ENCODE measurements at places on chromosomes 5 and 9. TPM values are rescaled to one million over a fixed set of nuclear protein-coding genes. Genes with fewer than 3 reads are reported as not detected.

DNA sequence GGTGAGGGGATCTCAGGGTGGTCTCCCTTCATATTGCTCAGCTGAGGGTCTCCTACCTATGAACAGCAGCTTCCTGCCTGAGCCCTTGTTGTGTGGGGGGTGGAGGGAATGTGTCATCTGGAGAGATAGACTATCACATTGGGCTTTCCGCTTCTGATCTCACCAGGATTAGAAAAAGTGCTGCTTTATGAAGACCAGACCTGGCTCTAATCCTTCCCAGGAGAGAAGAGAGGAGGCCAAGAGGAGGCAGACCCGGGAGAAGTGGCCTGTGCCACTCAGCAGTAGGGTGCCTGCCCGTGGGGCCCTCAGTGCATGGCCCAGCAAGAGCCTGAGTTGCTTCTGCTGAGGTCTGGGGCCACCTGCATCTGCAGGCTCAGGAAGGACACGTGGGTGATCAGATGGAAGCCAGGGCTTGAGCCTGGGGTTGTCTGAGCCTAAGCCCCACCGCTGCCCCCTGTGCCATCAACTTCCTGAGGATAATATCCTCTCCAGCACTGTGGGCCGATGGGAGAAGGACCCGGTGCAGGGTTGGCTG lies 22.1 kb upstream of the COL5A1 start:
- H3K4me1 ChIP-seq: no peaks in the 10 kb centered on the region
- DNase-seq: peak; percentile 15
- H3K27ac ChIP-seq: no peak overlapping the region
- no peaks in the 10 kb centered on the region for H3K36me3 ChIP-seq

PRRX2 gene
- not detected for total RNA-seq

DNA sequence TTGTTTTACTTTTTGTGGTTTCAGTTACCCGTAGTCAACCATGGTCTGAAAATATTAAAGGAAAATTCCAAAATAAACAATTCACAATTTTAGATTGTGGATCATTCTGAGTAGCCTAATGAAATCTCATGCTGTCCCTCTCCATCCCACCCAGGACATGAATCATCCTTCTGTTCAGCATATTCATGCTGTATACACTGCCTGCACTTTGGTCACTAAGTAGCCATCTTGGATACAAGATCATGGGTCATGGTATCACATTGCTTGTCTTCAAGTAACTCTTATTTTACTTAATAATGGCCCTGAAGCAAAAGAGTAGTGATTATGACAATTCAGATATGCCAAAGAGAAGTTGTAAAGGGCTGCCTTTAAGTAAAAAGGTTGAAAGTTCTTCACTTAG lies 536.5 kb upstream of the ACO1 start:
- no peaks in the 10 kb centered on the region for H3K36me3 ChIP-seq
- no peak overlapping the region for H3K4me3 ChIP-seq
- no peak for DNase-seq
- no peak overlapping the region for H3K27ac ChIP-seq

GRCh38 chr5:95369782-95370181 lies 21.4 kb upstream of the FAM81B start:
- H3K27ac ChIP-seq: no peak overlapping the region
- H3K36me3 ChIP-seq: no peaks in the 10 kb centered on the region
- H3K27me3 ChIP-seq: no peaks in the 10 kb centered on the region
- H3K4me3 ChIP-seq: no peak overlapping the region
- no peak for DNase-seq

STPG3 gene
- not detected for total RNA-seq

SOX30 gene
- total RNA-seq: not detected

DNA sequence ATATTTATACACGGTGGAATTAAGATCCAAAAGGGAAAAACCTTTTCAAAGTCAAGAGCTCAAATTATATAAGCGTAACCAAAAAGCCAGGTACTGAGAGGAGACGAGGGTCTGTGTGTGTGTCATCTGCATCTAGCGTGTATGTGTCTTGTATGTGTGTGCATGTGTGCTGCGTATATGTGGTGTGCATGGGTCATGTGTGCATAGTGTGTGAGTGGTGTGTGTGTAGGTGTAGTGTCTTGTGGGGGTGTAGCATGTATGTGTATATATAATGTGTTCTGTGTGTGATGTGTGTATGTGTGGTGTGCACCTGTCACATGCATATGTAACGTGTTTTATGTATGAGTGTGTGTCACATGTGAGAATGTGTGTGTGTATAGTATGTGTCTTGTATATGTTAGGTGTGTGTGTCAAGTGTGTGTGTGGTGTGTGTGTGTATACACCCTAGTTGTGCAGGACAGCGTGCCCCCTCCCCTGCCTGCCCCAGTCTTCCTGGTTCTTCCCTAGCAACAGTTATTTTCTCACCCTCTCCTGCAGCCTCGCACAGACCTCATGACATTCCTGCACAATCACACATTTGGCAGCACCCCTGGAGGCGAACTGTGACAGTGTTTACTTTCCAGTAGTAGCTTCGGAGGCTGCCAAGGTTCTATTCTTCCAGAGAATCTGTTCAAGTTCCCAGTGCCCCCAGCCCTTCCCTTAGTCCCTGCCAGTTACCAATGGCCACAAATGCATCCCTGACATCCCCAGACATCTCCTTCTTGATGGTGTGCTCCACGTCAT lies 27.1 kb upstream of the TNIP1 start:
- H3K4me3 ChIP-seq: no peak overlapping the region
- DNase-seq: no peak
- H3K4me1 ChIP-seq: peaks cover 50% of the 10 kb centered on the region
- H3K27ac ChIP-seq: peak overlapping the region; percentile 51
- peaks cover 4% of the 10 kb centered on the region for H3K36me3 ChIP-seq

DNA sequence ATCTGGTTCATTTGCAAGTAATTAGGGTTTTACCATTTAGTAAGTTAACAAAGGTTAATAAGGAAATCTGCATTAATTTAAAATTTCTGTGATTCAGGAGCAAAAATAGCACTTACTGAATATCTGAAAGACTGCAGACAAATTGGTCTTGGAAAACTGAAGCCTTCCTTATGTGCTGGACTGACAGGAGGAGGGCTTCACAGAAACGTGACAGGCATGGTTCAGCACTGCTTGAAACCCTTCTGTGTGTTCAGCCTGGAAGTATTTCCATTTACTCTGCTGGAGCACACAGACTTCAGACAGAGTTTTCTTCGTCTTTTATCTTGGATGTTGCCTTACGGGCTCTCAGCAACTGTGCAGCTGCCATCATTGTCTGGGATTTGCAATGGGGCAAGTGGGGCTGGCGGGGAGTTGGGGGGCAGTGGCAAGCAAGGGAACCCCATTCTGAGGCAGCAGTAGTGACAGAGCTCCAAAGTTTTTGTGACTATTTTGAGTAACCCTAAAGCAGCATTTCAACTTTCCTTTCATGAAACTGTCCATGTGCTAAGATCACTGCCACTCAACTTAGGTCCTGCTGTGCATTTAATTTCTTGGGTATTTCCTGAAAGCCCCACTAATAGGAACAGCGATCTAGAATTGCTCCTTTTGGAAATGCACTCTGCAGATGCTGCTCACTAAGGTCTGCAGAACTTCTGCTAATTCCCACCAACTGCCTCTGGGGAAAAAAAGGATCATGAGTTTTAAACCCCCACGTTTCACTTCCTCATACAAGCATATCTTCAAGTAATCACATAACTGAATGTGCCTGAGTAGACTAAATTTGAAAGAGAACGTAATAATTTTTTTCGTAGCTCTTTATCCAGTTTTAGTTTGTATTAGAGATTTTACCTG lies 56.6 kb downstream of the KCNN2 start:
- no peak overlapping the region for H3K4me3 ChIP-seq
- DNase-seq: no peak
- no peaks in the 10 kb centered on the region for H3K36me3 ChIP-seq
- H3K27ac ChIP-seq: no peak overlapping the region
- no peaks in the 10 kb centered on the region for H3K4me1 ChIP-seq

DNA sequence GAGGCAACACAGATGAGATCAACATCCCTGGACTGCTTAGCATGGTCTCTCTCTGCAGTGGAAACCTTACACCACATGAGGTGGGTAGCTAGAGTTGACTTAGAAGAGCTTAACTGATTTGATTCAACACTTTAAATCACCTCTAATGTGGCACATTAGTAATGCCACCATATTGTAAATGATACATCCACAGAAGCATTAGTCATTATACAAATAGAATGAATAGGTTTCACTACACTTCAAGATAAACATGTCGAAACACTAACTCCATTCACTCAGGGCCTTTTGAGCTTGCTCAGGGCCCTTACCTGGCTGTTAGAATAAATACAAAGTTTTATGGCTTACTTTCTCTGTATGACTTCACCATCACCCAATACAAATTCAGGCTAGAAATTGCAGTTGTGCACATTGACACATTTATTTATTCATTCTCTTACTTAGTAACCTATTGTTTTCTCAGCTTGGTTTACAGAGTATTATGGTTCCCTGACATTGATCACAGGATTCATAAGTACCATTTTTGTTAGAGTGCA lies 9.3 kb upstream of the SMAD5 start:
- H3K4me3 ChIP-seq: no peak overlapping the region
- no peak for DNase-seq
- H3K27ac ChIP-seq: no peak overlapping the region
- no peaks in the 10 kb centered on the region for H3K4me1 ChIP-seq
- no peaks in the 10 kb centered on the region for H3K36me3 ChIP-seq
- no peaks in the 10 kb centered on the region for H3K27me3 ChIP-seq

ZNF79 gene
- 47.9 TPM for total RNA-seq

- no peaks in the 10 kb centered on the region for H3K27me3 ChIP-seq
- peak overlapping the region; percentile 77 for H3K4me3 ChIP-seq
- peak overlapping the region; percentile 89 for H3K27ac ChIP-seq
These were observed 625 bp upstream of the UBLCP1 start for GRCh38 chr5:159262472-159262858.

- H3K27me3 ChIP-seq: no peaks in the 10 kb centered on the region
- H3K27ac ChIP-seq: no peak overlapping the region
- no peaks in the 10 kb centered on the region for H3K4me1 ChIP-seq
- DNase-seq: no peak
- no peaks in the 10 kb centered on the region for H3K36me3 ChIP-seq
These were observed 227.7 kb downstream of the SMARCA2 start for GRCh38 chr9:2242831-2243330.

F2RL1 gene
- 106 TPM for total RNA-seq

DNA sequence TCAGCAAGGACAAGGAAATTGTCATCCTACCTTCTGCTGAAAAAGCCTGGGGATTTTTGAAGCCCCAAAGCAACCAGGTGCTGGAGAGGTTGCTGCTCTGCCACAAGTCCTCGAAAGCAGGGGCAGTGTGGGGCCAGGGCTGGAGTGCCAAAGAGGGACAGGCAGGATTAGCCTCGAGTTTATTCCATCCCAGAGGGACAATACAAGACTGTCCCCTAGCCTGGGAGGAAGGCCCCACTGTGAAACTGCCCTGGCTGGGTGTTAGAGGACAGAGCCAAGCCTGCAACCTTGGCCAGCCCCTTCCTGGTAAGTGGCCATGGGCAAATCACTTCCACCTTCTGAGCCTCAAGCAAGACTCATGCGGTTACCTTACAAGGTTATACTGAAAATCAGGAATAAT lies 55.1 kb downstream of the WHRN start:
- H3K4me1 ChIP-seq: no peaks in the 10 kb centered on the region
- no peak for DNase-seq
- H3K4me3 ChIP-seq: no peak overlapping the region
- H3K27me3 ChIP-seq: no peaks in the 10 kb centered on the region
- no peak overlapping the region for H3K27ac ChIP-seq
- no peaks in the 10 kb centered on the region for H3K36me3 ChIP-seq

DNA sequence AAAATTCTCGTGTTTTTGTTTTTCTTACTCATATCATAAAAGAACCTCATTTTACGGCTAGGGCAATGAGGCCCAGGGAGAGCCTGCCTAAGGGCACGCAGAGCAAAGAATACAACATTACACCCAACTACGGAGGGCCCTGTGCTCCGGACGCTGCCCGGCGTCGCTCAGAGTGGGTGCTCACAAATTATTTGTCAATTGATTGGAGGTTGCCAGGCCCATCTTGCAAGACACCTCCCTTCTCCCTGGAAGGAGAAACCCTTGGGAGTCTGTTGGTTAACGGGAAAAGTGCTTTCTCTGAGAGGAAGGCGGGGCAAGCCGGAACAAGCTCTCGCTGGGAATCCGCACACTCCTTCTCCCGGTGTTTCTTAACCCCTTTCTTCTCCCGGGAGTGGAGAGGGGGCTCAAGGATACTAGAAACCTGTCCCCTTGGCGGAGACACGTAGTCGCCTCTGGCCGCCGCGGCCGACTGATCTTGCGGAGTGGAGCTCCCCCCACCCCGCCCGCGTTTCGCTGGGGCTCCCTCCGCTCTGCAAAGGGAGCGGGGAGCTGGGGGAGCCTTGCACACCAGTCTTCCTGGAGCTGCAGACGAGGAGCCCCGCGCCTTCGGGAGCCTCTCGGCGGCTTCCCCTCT lies 599.3 kb upstream of the SGCD start:
- no peaks in the 10 kb centered on the region for H3K4me1 ChIP-seq
- peaks cover 4% of the 10 kb centered on the region for H3K27me3 ChIP-seq
- no peak overlapping the region for H3K27ac ChIP-seq
- no peaks in the 10 kb centered on the region for H3K36me3 ChIP-seq
- H3K4me3 ChIP-seq: peak overlapping the region; percentile 43

DNA sequence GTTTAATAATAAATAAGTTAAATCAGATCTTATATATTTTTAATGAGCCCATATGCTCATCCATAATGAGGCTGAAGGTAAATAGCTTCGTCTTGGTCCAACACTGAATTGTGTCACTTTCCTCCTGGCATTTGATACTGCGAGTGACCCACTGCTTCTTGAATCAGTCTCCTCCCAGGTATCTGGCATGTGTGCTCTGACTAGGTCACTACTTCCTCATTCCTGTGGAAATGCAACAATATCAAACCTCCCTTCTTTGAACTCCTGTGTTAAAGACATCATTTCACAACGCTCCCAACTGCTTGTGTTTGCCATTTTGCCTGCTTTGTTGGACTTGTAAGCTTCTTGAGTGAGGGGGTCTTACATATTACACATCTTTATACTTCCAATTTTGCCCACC lies 157.7 kb downstream of the SLC24A2 start:
- no peaks in the 10 kb centered on the region for H3K36me3 ChIP-seq
- H3K4me1 ChIP-seq: no peaks in the 10 kb centered on the region
- no peaks in the 10 kb centered on the region for H3K27me3 ChIP-seq
- no peak overlapping the region for H3K27ac ChIP-seq

- no peaks in the 10 kb centered on the region for H3K27me3 ChIP-seq
- no peaks in the 10 kb centered on the region for H3K36me3 ChIP-seq
- DNase-seq: peak; percentile 85
- H3K4me3 ChIP-seq: peak overlapping the region; percentile 2
- H3K4me1 ChIP-seq: peaks cover 11% of the 10 kb centered on the region
These were observed 4.2 kb downstream of the ADAM19 start for GRCh38 chr5:157571357-157571827.

TRIP13 gene
- 4.9 TPM for total RNA-seq

- no peaks in the 10 kb centered on the region for H3K4me1 ChIP-seq
- no peaks in the 10 kb centered on the region for H3K36me3 ChIP-seq
- H3K4me3 ChIP-seq: no peak overlapping the region
- no peaks in the 10 kb centered on the region for H3K27me3 ChIP-seq
- no peak for DNase-seq
- H3K27ac ChIP-seq: no peak overlapping the region
These were observed 276.7 kb downstream of the PSAT1 start for GRCh38 chr9:78573669-78574068.

All from Peyer's patch (tissue), 4 donors.